Muscle of leg (tissue), 16 donors: ENCODE measurements at places on chromosomes 7 and 10.

GRCh38 chr10:63707254-63707910 is 186.2 kb downstream of the REEP3 start:
- peak overlapping the region; percentile 53 for H3K27ac ChIP-seq
- H3K4me1 ChIP-seq, result peaks cover 25% of the 10 kb centered on the region
- H3K36me3 ChIP-seq, result no peaks in the 10 kb centered on the region
- DNase-seq, result peak; percentile 95
- no peak overlapping the region for H3K4me3 ChIP-seq

GRCh38 chr10:13642293-13642692 is 55.5 kb downstream of the PRPF18 start:
- peaks cover 43% of the 10 kb centered on the region for H3K36me3 ChIP-seq
- no peak overlapping the region for H3K4me3 ChIP-seq
- H3K27me3 ChIP-seq, result no peaks in the 10 kb centered on the region
- DNase-seq, result no peak
- H3K27ac ChIP-seq, result no peak overlapping the region

GRCh38 chr7:135414850-135415439 is 95.0 kb downstream of the CNOT4 start:
- no peak overlapping the region for H3K27ac ChIP-seq
- H3K4me3 ChIP-seq, result no peak overlapping the region
- H3K36me3 ChIP-seq, result peaks cover 8% of the 10 kb centered on the region
- no peaks in the 10 kb centered on the region for H3K4me1 ChIP-seq
- H3K27me3 ChIP-seq, result no peaks in the 10 kb centered on the region

DNA sequence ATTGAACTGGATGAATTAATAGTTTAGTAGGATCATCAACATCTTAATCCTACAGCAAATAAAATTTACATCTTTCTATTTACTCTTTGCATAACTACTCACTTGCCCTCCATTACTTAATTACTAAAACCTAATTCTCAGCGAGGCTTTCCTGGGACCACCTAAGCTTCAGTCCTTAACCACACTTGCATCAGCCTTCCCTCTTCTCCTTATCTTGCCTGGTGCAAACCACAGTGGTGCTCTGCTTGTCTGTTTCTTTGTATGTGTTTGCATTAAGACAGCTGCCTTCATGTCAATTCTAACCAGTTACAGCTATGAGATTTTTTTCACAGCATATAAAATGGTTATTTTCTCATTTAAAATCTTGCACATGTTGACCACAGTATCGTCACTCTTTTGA is 72.6 kb upstream of the ZNF92 start:
- no peaks in the 10 kb centered on the region for H3K36me3 ChIP-seq
- no peak overlapping the region for H3K4me3 ChIP-seq
- DNase-seq, result no peak
- H3K4me1 ChIP-seq, result no peaks in the 10 kb centered on the region
- no peaks in the 10 kb centered on the region for H3K27me3 ChIP-seq

GRCh38 chr10:51960494-51960895 is 261.1 kb upstream of the CSTF2T start:
- peak; percentile 90 for DNase-seq
- H3K4me1 ChIP-seq, result peaks cover 3% of the 10 kb centered on the region

DNA sequence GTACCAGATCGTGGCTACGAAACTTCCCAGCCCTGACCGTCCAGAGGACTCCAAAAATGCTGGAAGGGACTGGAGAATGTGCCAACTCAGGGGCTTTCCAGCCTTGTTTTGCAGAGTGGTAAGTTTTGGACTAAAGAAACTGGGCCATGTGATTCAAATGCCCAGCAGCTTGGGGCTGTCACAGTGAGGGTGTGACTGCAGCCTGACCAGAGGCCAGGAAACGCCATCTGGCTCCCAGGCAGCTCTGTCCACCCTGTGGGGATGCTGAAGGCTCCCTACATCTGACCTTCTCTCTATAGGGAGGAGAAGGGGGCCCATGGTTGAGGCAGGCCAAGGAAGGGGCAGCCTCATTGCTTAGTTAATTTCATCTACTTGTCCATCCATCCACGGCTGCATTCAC is 61.6 kb upstream of the HMX3 start:
- no peaks in the 10 kb centered on the region for H3K36me3 ChIP-seq
- no peak overlapping the region for H3K4me3 ChIP-seq
- no peak for DNase-seq
- H3K27me3 ChIP-seq, result no peaks in the 10 kb centered on the region

- H3K4me1 ChIP-seq, result no peaks in the 10 kb centered on the region
- H3K36me3 ChIP-seq, result no peaks in the 10 kb centered on the region
- DNase-seq, result no peak
- no peak overlapping the region for H3K27ac ChIP-seq
- H3K27me3 ChIP-seq, result peaks cover 7% of the 10 kb centered on the region
Observed at GRCh38 chr10:1411956-1412355, 325.4 kb downstream of the ADARB2 start.

DNA sequence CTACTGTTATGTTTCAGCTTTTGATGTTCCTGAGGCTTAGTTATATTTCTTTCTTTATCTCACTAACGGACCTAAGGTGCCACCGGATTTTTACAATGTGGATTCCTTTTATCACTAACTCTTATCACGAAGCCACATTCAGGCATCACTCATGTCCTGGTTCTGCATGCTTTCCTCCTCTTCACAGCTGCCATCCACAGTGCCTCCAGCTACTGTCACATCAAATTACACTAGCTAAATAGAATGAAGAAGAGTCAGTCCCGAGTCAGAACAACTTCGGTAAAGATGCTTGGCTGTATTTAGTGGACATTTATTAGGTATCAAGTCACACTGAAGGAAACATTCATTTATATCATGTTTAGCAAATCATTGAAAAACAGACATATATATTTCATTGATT is 153.2 kb downstream of the NEBL start:
- no peak overlapping the region for H3K4me3 ChIP-seq
- H3K4me1 ChIP-seq, result no peaks in the 10 kb centered on the region
- no peak overlapping the region for H3K27ac ChIP-seq
- no peak for DNase-seq

DNA sequence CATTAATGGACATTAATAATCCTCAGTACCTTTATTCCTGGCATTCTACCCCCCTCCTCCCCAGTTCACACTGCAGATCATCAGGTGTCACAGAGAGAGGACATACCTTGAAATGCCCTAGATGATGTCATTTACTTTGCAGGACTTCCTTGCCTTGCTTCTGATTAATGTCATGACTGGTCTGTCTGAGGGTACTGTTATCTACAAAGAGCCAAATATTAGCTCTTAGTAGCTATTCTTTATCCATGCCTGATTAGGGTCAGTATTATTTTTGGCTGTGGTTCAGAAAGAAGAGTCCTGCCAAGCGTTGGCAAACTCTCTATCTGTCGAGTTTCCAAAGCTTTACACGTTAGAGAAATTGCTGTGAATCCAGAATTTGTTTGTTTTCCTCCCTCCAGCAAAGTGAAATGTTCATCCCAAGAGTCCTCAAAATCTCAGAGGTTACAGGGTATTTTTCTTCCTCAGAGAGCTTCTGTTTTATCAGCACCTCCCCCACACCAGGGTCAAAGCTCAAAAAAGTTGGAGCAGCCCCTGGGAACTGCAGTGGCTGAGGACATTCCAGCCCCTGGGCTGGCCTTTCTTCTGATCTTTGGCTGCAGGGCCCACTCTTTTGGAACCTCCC is 12.6 kb downstream of the SCD start:
- no peak for DNase-seq
- peaks cover 32% of the 10 kb centered on the region for H3K36me3 ChIP-seq
- no peak overlapping the region for H3K27ac ChIP-seq
- no peaks in the 10 kb centered on the region for H3K4me1 ChIP-seq

DNA sequence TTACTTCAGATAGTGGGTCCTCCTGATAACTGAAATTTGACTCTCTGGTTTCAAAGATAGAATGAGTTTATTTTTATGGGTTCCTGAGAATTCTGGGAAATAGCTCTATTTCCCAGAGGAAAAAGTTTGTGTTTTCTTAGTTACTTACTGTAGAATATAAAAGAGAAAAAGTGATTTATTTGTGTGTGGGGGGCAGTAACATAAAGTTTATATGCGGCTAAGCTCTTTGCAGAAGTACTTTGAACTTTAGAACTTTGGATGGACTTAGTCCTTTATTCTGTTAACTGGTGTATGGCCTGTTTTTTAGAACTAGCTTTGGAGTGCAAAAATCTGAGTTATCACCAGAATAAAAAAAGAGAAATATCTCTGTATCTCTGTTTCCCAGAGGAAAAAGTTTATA is 157.1 kb downstream of the BBS9 start:
- H3K4me3 ChIP-seq, result no peak overlapping the region
- no peaks in the 10 kb centered on the region for H3K36me3 ChIP-seq

GRCh38 chr7:151276666-151277590 is 28.4 kb upstream of the SMARCD3 start:
- no peak overlapping the region for H3K27ac ChIP-seq
- H3K4me3 ChIP-seq, result peak overlapping the region; percentile 34
- peak; percentile 87 for DNase-seq

GRCh38 chr7:30391806-30392205 is 86.8 kb downstream of the NOD1 start:
- no peak overlapping the region for H3K27ac ChIP-seq
- peaks cover 2% of the 10 kb centered on the region for H3K4me1 ChIP-seq
- no peaks in the 10 kb centered on the region for H3K27me3 ChIP-seq
- no peaks in the 10 kb centered on the region for H3K36me3 ChIP-seq

DNA sequence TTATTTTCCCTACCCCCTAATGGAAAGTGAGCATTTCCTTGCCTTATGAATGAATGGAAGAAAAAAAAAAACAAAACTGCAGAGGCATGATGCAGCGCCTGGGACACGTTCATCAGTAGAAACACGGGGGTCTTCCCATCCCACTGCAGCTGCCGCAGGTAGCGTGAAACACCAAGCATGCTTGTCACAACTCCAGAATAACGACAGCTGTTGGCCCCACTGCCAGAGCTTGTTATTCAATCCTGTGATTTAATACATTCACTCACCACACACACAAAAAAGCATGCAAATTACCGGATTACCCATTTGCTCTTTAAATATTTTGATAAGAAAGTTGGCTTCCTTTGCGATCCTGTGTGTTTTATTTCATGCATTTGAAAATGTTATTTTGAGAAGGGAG is 48.4 kb upstream of the GNA12 start:
- peaks cover 19% of the 10 kb centered on the region for H3K4me1 ChIP-seq
- H3K4me3 ChIP-seq, result no peak overlapping the region
- H3K27ac ChIP-seq, result no peak overlapping the region
- peak; percentile 42 for DNase-seq

DNA sequence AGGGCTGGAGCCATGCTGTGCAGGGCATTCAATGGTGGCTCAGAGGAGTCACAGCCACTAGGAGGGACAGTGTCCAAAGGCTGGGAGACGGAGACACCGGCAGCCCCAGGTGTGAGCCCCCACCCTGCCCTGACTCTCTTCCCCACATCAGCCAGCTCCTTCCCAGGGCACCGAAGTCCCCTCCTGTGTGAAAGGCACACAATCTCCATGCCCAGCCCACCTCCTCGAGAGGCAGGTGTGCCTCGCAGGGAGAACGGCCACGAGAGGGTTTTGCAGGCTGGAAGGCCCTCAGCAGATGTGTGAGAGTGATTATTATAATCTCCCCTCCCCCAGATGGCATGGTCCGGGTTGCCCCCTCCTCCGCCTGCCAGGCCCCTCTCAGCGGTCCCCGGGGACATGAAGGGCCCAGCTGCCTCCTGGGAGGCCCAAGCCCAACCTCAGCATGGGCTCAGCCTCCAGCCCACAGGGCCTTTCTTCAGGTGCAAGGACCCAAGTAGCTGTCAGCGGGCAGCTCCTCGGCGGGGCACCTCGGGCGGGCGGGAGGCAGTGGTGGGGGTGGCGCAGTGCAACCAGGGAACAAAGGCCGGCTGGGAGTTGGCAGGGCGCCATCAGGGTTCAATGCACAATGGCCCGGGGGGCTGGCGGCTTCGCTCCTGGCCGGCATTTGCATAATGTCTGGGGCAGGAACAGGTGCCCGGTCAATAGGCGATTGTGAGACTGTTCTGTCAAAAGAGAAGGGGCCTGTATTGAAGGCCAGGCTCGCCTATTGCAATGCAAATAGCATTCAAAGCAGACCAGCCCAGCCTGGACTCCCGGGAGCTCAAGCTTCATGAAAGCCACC is 155.3 kb upstream of the ZMIZ1 start:
- H3K4me1 ChIP-seq, result peaks cover 26% of the 10 kb centered on the region
- no peaks in the 10 kb centered on the region for H3K36me3 ChIP-seq
- H3K27ac ChIP-seq, result no peak overlapping the region
- peak; percentile 33 for DNase-seq
- H3K4me3 ChIP-seq, result no peak overlapping the region

DNA sequence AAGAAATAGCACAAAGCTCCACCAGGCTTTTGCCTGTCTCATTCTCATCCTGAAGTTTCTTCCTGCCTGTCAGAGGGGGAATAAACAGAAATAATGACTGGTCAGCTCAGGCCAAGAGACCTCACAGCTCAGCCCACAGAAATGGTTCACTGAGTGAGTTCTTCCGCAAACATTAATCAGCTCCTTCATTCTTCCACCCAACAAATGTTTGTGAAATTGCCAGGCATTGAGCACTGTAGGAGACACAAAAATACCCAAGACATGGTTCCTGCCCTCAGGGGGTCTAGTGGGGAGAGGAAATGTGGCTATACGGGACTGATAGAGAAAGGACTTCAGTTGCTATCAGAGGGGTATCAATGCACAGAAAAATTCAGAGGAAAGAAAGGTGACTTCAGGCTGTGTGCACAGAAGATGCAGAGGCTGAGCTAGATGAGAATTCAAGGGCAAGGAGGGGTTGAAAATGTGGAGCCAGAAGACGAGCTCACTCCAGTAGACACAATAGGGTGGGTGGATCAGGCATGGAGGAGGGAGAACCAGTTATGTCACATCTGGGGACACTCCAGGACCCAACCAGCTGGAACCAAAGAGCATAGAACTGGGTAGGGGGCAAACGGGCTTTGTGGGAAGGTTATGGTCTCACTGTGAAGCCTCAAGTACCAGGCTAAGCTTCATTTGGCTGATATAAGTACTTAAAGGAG is 20.9 kb downstream of the MYOF start:
- peaks cover 7% of the 10 kb centered on the region for H3K36me3 ChIP-seq

GRCh38 chr7:2000153-2000687 is 232.5 kb downstream of the MAD1L1 start:
- DNase-seq, result no peak
- no peaks in the 10 kb centered on the region for H3K27me3 ChIP-seq
- H3K4me1 ChIP-seq, result peaks cover 30% of the 10 kb centered on the region
- no peak overlapping the region for H3K4me3 ChIP-seq

GRCh38 chr10:50807851-50808776 is 68.4 kb downstream of the ASAH2B start:
- H3K36me3 ChIP-seq, result no peaks in the 10 kb centered on the region
- no peak overlapping the region for H3K4me3 ChIP-seq
- H3K4me1 ChIP-seq, result no peaks in the 10 kb centered on the region
- no peak overlapping the region for H3K27ac ChIP-seq
- DNase-seq, result no peak

- H3K4me3 ChIP-seq, result peak overlapping the region; percentile 78
- H3K27ac ChIP-seq, result peak overlapping the region; percentile 95
- H3K4me1 ChIP-seq, result peaks cover 26% of the 10 kb centered on the region
- H3K36me3 ChIP-seq, result peaks cover 4% of the 10 kb centered on the region
- peak; percentile 88 for DNase-seq
- peaks cover 56% of the 10 kb centered on the region for H3K27me3 ChIP-seq
Observed at GRCh38 chr7:27096768-27097514, 1.1 kb upstream of the HOXA1 start.

GRCh38 chr10:69896606-69897231 is 95.0 kb downstream of the COL13A1 start:
- H3K27ac ChIP-seq, result peak overlapping the region; percentile 82
- H3K4me1 ChIP-seq, result peaks cover 67% of the 10 kb centered on the region
- DNase-seq, result no peak
- no peaks in the 10 kb centered on the region for H3K36me3 ChIP-seq

GRCh38 chr7:129703751-129704150 is 92.2 kb downstream of the NRF1 start:
- H3K4me1 ChIP-seq, result no peaks in the 10 kb centered on the region
- no peak for DNase-seq
- peaks cover 8% of the 10 kb centered on the region for H3K36me3 ChIP-seq
- H3K4me3 ChIP-seq, result no peak overlapping the region
